ENCODE measurements at places on chromosomes 7 and 10.

- DNase-seq, result no peak
These were observed 9.4 kb downstream of the CNNM2 start for GRCh38 chr10:102927311-102928010.

GRCh38 chr7:83267141-83267631, 104.5 kb upstream of the PCLO start:
- DNase-seq, result no peak

DNA sequence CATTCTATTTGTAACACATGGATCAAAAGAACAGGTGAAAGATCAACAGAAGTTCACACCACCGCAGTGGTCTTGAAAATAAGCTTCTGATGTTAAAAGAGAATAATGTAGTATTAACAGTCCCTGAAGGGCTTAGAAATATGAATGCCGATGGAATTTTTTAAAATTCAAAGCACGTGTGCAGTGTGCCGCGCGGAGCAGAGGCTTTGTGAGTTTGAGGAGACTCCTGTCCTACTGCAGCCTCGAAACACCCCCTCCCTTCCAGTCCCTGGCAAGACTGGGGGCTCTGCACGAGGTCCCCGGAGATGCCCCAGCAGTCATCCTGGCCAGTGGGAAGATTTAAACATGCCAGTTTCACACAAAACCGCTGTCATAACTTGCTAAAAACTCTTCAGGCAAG, 196.6 kb downstream of the DIP2C start:
- no peak for DNase-seq

GRCh38 chr7:13946181-13946580, 43.3 kb downstream of the ETV1 start:
- no peak for DNase-seq

DNA sequence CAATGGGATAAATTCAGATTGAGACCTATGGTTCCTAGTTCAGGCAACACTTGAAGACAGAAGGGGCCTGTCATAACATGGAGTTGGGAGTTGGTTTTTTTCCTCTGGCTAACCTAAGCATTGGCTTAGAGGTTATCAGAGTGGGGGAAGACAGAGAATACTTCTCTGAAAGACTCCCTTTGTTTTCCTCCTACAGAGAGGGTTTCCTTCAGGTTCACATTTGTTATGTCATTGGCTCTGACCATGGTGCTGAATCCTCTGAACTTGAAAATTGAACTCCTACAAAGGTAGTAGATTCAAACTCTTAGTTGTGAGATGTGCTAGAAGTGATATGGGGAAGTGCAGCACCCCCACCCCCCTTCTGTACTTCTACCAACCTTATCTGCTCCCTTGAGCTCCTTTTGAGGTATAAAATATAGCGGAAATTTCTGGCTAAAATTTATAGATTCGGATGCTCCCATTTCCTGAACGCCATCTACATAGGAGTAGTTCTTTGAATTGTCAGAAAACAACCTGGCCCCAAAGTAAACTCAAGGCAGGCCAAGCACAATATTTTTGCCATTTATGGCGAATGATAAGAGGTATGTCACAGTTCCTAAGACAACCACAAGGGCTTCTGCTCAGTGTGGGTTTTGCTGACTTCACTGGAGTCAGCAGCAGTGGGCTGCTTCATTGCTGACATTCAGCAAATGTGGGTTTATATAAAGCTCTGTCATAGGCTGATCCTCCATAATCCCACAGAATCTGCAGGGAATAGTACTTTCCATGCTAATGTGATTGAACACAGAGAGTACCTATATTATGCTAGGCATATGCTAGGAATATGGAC, 131.6 kb upstream of the KLF14 start:
- no peak for DNase-seq

- no peak for DNase-seq
These were observed 26.3 kb downstream of the DOCK1 start for GRCh38 chr10:126931544-126931943.

GRCh38 chr7:71485586-71485985, 353.6 kb downstream of the GALNT17 start:
- DNase-seq, result no peak

GRCh38 chr7:103748680-103749079, 240.8 kb downstream of the RELN start:
- DNase-seq, result no peak

DNA sequence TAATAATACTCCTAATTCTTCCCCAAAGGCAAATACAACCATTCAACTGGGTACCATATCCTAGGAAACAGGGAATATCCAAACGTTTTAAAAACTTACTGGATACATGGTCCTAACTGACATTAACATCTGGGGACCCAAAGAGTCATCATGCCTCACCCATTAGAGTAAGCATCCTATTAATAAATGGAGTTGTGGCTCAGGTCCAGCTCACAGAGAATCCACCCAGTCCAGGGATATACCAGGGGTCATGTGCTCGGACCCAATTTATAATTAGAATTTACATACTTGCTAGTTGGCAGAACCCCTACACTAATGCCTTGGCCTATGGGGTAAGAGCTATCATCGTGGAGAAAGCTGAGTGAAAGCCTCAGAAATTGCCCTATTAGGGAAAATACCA, 670.0 kb downstream of the XPNPEP1 start:
- DNase-seq, result no peak

- DNase-seq, result no peak
These were observed 230.5 kb upstream of the TMEM229A start for GRCh38 chr7:124263232-124263827.

DNA sequence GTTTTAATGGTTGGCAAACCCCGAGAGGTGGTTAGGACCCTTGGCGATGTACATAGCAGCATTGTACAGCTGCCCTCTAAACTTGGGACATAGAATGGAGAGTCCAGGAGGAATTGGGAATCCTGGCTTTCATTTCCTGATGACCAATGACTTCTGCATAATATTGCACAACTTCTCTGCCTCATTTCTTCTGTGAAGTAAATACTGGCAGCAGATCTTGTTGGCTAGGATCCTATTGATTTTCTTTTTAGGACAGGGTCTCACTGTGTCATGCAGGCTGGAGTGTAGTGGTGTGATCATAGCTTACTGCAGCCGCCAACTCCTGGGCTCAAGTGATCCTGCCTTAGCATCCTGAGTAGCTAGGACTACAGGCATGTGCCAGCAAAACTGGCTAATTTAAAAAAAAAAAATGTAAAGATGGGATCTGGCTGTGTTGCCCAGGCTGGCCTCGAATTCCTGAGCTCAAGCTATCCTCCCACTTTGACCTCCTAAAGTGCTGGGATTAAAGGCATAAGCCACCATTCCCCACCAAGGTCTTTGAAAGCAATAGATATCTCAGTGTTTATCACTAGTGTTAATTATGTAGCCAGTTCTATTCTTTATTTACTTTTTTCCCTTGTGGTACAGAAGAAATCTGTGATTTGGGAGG, 58.1 kb downstream of the PODXL start:
- no peak for DNase-seq

GRCh38 chr7:117271566-117271965, 51.3 kb downstream of the WNT2 start:
- DNase-seq, result no peak

GRCh38 chr7:36202398-36202797, 49.3 kb downstream of the EEPD1 start:
- DNase-seq, result no peak

DNA sequence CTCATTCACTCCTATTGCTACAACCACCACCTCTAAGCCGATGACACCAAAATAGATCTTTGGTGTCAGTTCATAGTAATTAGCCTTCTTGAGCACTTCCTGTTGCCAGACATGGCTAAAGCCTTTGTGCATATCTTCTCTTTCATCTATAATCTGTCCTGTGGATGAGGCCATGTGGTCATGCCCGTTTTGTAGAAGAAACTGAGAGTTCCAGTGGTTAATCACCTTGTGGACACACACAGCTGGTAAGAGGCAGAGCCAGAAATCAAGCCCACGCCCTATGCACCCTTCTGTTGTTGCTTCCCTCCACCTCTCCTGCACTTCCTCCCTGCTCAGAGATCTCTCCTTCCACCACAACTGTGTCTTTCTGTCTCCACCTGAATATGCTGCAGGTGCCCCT, 285.1 kb upstream of the PFKP start:
- DNase-seq, result no peak

- DNase-seq, result no peak
These were observed 111.1 kb downstream of the RNF216 start for GRCh38 chr7:5670183-5670935.

DNA sequence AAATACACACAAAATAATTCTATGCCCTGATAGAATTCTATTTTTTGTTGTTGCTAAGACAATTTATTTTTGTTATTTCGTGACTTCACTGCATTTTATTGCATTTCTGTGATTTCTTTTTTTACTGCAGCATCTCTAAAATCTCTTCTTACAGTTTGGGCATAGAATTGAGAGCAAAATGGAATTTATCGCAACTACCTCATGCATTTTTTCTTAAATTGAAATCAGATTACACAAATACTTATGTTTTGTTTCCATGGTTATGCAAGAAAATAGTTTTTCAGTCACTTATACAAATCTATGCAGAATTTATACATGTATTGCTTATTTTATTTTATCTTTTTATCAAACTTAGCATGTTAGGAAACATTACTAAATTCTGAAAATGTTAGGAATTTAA, 781.8 kb upstream of the LRRTM3 start:
- no peak for DNase-seq

DNA sequence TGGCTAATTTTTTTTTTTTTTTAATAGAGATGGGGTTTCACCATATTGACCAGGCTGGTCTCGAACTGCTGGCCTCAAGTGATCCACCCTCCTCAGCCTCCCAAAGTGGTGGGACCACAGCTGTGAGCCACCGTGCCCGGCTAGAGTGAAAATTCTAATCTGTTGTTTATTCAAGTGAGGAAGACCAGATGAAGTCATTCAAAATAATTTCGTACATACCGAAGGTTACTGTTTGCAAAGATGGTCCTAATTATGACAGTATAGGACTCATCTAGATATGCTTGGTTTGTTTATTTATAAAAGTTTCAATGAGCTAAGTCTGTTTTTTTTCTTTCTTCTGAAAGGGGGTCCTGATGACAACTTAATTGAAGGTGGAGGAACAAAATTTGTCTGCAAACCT, 376.8 kb downstream of the EXOC4 start:
- DNase-seq, result no peak

DNA sequence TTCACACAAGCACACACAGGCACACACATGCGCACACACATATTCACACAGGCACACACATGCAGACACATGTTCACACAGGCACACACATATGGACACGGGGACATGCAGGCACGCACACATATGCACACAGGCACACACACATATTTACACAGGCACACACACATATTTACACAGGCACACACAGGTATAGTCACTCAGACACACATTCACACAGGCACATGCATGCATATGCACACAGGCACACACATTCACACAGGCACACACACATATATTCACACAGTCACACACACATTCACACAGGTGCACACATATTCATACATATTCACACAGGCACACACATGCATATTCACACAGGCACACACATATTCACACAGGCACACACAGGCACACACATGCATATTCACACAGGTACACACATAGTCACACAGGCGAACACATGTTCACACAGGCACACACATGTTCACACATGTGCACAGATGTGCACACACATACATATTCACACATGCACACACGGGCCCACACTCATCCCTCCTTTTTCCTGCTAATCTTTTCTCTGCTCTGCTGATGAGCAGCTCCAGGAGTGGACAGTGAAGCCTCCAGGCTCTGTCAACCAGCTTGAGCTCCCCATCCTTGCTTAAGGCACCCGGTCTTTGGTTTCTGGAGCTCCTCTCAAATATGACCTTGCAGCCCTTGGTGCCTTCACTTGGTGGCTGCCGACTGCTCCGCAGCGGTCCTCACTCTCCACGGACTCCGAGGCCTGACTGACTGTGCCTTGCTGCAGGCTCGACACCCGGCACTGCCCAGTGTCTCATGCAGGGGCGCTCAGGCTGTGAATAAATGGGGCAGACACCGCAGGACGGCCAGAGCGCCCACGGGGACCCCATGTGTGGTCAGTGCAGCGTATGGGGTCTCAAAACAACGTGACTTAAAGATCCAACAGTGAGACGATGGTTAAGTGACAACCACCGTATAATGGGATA, 581.2 kb upstream of the MGMT start:
- DNase-seq, result no peak

DNA sequence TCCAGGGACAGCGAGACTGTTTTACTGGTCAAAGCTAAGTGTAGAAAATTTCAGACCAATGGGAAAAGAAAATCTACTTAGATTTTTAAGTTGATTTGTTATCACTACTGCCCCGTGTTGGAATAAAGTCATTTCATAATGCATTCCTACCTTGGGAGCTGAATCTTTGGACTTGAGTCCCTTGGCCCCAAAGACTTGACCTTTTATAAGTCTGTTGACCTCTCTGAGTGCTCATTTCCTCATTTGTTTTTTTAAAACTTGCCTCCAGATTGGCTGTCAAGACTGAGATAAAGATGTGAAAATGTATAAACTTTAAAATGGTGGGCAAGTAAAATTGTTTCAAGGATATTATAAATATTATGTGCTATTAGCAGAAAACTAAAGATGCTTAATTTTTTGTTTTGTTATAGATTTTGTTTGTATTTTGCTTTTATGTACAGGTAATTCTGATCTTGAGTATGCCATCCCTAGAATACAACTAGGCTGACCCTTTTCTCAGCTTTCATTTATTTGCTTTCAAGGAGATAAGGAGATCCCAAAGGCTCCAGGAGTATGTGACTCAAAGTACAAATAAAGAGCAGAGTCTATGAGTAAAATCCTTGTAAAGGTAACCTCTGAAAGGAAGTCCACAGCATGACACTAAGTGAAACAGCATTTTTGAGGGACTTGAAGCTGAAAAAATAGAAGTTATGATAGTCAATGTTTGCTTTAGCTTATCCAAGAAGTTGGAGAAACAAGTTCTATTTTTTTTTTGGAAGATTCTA, 54.6 kb downstream of the TMEM26 start:
- no peak for DNase-seq

GRCh38 chr7:20304366-20304765, 26.3 kb upstream of the ITGB8 start:
- no peak for DNase-seq

Data from naive B cell (primary cell).